ENCODE measurements at places on chromosomes 7 and 10.

DNA sequence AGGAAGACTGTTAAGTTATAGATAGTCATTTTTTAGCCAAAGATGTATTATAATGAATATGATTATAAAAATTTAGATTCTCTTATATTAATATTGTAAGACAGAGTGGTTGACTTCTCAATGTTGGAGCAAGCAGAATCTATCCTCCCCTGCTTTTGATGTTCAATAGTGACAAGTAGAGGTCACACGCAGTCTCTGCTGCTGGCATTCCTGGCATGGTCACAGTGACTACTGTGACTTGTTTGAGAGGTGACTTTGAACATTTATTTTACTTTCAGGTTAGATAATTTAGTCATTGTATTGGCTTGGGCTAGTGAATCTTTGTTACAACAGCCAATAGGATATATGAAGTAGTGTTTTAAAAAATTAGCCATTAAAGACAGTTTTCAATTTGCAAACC, 13.7 kb upstream of the CD36 start:
- no peak for DNase-seq

GRCh38 chr10:75450075-75450445, 18.6 kb downstream of the LRMDA start:
- DNase-seq: no peak

- no peak for DNase-seq
These were observed 38.7 kb upstream of the FOXP2 start for GRCh38 chr7:114375907-114376306.

GRCh38 chr10:63553031-63553430, 31.8 kb downstream of the REEP3 start:
- DNase-seq: peak; percentile 52

DNA sequence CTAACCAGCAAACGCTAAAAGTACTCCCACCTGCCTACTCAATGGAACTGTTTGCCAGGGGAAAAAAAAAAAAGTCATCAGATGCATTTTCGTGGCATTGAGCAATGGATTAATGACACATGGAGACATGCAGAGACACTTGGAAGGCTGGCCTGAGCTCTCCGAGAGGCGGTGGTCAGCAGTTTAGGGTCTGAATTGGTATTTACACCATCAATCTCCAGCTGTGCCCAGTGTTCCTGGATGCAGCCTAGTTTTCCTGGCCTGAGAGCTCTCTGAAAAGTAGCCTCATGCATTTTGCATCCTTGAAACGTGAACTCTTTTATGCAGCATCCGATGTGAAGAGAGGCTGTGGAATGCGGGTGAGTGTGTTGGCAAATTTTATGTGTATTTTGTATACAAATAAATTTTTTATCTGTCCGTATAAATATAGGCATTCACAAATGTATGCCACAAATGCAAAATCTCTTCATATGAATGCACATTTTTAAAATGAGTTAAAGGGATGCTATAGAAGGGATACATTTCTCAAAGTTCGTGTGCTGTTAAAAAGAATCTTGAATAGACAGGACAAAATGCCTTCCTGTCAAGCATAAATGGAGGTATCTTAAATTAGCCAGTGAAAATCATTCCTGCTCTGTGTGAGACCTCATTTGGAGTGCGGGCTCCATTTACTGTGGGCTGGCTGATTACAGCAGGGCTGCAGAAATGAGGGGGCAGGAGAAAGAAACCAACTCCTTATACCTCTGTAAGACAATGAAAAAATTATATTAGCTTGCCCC, 137.7 kb upstream of the PFKP start:
- no peak for DNase-seq

DNA sequence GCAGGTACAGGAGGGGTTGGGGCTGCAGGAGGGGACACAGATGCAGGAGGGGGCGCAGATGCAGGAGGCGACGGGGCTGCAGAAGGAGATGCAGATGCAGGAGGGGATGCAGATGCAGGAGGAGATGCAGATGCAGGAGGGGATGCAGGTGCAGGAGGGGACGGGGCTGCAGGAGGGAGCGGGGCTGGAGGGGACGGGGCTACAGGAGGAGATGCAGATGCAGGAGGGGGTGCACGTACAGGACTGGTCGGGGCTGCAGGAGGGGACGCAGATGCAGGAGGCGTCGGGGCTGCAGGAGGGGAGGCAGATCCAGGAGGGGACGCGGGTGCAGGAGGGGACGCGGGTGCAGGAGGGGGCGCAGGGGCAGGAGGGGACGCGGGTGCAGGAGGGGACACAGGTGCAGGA, 66.5 kb downstream of the VWA2 start:
- DNase-seq: no peak

- peak; percentile 65 for DNase-seq
These were observed 58.5 kb downstream of the LGI1 start for GRCh38 chr10:93816123-93816747.

DNA sequence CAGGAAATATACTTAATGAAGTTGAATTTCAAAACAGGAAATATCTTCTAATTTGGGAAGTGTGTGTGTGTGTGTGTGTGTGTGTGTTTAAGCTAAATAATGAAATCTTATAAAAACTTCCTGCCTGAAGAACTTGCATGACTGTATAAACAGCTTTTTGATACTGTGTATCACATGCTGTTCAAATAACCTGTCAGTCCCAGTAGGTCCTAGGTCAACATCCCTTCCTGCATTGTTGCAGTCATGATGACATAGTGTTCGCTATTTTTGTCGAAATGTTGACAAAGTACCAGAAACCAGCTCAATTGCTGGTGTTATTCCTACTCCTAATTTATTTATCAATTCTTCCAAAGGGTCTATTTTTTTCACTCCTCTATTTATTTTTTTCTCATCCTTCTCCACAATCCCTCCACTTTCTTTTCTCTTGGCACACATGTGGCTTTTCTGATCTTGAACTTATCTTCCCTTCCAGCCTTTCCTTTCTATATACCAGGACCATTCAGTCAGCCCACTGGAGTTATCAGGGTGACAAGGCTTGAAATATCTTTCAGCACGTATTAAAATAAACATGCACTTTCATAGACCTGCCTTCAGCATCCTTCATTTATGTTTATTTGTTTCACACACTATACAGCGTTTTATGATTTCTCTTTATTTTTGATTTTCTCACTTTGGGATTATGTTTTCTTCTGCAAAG, 115.8 kb downstream of the PLXDC2 start:
- no peak for DNase-seq

DNA sequence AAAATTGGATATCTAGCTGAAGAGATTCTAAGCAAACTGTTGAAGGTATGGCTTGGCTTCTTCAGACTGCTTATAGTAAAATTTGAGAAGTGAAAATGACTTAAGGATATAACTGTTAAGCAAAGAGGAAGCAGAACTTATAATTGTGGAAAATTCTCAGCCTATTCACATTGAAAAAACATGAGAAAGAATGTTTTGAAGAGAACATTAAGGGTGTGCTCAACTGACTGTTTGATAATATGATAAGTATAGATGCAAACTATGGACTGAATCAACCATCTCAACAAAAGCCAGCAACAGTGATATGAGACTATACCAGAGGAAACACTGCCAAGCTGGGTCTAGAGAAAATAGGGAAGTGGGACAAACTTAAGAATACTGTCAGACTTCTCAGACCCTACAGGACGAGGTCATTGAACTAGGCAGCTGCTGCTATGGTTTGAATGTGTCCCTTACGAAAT, 133.1 kb upstream of the PPP1R3A start:
- DNase-seq: no peak

GRCh38 chr10:62992145-62992721, 140.9 kb upstream of the NRBF2 start:
- DNase-seq: no peak

- DNase-seq: no peak
These were observed 57.7 kb upstream of the IGFBP3 start for GRCh38 chr7:45978731-45979211.

DNA sequence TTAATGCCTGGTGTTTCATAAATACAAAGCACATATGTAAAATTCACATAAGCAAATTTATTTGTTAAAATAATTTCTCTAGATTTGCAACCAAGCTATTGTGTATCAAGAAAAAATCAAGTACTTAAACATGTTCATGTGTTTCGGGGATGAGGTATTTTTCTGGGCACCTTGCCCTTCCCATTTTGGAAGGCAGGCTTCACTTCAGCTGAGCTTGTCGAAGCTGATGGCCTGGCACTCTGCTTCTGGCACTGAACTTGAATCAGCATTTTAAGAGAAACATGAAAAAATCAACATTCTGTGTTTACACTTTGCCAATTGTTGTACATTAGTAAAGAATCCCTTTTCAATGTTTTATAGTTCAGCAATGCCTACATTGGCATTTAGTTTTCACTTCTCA, 179.1 kb upstream of the STEAP4 start:
- no peak for DNase-seq

DNA sequence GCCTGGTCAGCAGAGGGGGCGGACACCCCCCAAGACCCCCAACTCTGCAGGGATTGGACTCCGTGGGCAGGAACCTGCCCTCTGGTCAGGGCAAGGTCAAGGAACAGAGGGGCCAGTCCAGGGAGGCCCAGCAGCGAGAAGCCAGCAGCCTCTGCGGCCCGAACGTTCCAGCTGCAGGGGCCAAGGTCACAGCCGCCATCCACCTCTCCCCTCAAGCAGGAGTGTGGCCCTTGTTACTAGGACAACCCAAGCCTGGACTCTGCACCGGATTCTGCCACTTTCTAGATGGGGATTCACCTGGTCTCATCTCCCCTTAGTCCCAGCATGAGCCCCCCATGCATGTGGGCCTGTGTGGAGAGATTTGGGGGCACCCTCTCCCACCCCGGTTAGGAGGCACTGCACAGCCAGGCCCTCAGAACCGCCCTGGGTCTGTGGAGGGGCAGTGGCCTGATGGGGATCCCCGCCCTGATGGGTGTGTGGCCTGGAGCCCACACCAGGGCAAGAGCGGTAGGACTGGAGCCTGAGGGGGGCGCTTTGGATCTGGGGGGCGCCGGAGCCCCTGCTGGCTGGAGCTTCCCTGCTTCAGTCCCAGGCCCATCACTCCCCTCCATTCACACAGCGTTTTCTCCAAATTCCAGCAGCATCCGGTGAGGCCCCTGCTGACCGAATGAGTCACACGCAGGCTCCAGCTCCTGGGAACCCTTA, 18.1 kb downstream of the ADGRA1 start:
- no peak for DNase-seq

DNA sequence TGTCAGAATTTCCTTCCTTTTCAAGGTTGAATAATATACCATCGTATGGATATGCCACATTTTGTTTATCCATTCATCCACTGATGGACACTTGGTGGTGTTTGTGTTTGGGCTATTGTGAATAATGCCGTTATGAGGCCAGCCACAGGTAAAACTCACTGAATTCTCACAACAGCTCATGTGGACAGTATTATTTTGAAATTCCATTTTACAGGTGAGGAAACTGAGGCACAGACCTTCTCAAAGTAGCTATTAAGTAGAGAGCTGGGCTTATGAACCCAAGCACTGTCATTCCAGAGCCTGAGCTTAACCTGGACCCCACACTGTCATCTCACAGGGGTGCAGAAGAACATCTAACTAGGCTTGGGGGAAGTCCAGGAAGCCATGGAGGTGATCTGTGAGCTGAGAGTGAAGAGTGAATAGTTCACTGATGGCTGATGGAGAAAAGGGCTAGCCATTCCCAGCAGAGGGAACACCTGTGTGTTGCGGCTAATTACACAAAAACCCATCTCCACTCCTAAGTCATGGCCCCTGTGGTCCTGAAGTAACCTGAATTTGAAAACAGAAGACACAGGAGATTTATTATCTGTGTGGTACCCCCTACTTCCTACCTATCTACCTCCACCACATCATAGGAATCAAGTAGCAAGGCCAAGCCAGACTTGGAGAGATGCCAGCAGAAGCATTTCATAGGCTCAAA, 8.7 kb downstream of the INMT start:
- no peak for DNase-seq

- DNase-seq: no peak
These were observed 526.5 kb downstream of the PTPRN2 start for GRCh38 chr7:158061026-158061630.

DNA sequence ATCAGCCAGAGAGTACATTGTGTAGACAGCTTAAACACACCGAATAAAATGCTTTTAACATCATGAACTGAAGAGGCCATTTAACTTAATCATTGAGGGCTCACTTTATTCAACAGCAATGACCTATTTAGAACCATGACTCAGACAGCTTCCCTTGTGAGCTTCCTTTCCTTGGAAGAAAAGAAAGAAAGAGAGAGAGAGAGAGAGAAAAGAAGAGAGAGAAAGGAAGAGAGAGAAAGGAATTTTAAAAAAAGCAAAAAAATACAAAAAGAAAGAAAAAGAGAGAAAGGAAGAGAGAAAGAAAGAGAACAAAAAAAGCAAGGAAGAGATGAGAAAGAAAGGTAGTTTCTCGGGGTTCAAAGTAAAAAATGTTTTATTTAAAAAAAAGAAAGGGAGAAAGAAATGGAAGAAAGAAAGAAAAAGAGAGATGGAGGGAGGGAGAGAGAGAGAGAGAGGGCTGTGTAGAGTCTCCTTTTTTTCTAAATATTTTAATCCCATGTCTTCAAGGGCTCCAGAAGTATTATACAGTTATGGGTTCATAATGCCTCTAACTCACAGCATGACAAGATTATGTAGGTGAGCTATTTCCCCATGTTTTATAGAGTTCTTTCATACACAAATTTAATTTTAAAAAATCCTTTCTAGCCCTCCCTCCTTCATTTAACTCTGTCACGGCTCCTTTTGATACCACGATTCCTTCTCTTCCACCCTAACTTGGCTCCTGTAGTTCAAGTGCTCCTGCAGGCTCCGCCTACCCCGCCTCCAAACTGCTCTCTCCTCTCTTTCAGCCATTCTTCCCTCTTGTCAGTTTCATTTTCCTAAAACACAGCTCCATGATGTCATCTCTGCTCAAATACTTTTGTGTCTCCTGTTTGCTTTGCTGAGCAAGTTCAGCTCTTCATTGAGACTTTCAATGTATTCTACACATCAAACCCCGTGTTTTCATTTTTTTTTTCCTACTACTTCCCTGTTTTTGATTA, 85.5 kb downstream of the PRTFDC1 start:
- peak; percentile 86 for DNase-seq

DNA sequence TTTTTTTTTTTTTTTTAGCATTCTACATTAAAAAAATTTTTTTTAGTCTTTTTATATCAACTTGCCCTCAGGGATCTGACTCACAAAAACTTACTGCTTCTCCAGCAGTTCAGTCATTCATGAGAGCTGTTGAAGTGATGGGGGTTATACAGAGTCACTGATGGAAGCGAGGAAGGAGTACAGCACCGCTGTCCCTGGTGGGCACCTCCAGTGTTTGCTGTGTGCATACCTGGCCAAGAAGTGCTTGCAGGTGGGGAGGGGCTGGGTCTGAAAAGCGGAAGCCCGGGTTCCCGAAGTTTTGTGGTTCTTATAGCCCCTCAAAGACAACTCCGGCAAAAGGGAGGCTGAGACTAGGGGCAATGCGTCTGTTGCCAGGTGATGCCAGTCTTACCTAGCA, 46.2 kb downstream of the MINDY4 start:
- no peak for DNase-seq

All from SJSA1 (cell line).